SW 1271 (cell line): ENCODE measurements at places on chromosomes 6 and 20.

DNA sequence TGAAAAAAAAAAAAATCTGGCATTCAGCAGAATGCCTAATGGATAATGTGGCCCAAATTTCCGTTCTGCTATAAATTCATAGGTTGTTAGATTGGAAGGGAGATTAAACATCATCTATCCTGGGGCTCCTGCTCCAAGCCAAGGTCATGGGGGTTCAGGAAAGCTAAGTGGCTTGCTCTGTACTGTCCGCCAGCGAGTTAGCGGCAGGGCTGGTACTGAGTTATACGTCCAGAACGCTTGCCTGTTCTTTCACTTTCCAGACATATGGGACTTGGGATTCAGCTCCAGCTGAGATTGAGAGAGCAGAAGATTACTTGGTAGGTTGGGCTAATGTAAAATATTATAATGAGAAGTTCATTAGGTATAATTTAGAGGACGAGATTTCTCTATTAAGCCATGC, 858 bp downstream of the RWDD1 start:
- DNase-seq: no peak

DNA sequence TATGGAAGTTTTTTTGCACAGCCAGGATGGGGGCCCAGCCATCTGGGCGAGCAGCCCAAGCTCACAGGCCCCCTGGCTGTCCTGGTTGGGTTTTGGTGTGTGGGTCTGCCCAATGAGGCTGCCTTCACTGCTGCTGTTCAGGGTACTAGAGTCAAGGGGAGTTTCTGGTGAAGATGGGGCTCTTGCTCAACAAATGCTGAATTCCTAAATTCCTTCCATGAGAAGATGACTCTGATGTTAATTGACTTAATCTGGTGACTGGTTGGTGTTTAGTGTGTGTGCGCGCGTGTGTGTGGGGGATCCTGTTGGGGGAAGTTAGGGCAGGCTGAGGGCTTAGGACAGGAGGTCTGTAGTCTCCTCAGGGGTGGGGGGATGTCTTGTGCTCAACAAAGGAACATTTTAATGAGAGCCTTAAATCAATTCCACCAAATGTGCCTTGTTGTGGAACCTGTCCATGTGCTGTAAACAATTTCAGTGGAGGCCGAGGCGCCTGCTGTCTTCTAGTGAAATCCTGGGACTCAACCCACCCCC, 1.9 kb downstream of the PTK7 start:
- DNase-seq: no peak

- DNase-seq: no peak
These were observed 40.4 kb upstream of the CST7 start for GRCh38 chr20:24908642-24909041.

GRCh38 chr6:50720623-50721022, 7.3 kb downstream of the TFAP2D start:
- DNase-seq: no peak

DNA sequence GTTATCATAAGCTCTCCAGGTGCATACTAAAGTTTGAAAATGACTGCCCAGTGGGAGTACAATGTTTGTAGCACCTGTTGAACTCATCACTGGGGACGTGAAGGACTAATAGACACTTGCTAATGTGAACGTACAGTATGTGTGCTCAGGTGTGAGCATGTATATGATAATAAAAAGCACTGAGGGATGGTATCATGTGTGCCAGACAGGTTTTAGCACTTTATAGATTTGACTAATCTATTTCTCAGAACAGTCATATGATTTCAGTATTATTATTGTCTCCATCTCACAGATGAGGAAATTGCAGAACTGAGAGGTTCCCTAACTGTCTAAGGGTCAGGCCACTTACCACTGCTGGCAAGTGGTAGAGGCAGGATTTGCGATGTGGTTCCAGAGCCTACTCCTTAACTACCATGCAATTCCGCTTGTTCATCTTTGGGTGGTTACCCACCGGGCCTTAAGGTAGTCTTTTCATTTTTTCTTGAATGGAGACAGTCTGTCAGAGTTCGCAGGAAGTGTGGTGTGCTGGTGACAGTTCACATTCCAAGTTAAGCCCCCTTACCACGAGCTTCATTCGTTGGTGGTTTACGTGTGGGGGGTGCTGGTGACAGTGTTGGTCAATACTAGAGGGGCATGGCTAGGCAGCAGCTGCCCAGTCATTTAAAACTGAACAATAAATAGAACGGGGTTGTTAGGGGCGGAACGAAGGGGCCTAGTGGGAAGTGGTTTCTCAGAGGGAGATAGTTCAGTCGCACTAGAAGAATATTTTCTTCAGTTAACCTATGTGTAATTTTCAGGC, 46.8 kb downstream of the RREB1 start:
- DNase-seq: no peak

- no peak for DNase-seq
These were observed 292.8 kb downstream of the CLIC5 start for GRCh38 chr6:45722876-45723275.

DNA sequence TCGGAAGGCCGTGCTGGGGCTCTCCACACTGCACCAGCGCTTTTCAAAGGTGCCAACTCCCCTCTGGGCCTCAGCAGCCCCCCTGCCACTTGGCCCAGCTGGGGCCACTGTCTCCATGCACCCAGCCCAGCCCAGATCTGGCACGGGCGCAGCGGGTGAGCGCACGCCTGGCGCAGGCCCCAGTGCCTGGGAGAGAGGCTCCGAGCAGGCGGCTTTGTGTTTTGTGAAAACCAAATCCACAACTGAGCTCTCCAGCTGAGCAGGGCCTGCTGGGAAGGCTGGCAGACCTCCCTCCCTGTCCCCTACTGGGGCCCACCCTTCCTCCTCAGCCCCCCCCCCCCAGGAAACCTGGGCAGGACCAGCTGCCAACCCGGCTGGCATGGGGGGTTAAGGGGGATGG, 17.0 kb downstream of the MDGA1 start:
- no peak for DNase-seq

- no peak for DNase-seq
These were observed 52.9 kb upstream of the TAF8 start for GRCh38 chr6:41997456-41997855.

GRCh38 chr6:85408039-85408438, 41.8 kb upstream of the NT5E start:
- DNase-seq: no peak

DNA sequence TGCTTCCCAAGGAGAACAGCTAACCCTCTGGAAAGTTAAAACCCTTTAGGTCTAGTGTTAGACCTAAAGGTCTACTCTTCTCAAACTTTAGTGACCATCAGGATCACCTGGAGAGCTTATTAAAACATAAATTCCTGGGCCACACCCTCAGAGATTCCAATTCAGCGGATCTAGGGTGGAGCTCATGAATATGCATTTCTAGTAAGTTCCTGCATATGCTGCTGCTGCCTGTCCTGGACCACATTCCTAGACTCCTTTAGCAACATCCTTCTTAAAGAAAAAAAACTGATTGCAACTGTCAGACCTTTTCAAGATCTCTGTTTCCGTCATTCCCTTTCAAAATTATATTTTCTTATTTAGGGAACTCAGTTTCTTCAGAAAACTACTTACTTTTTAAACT, 31.2 kb downstream of the SNAP25 start:
- no peak for DNase-seq

- no peak for DNase-seq
These were observed 189.0 kb downstream of the NFATC2 start for GRCh38 chr20:51353491-51353890.

- no peak for DNase-seq
These were observed 196.8 kb downstream of the ATXN1 start for GRCh38 chr6:16564436-16564835.

- no peak for DNase-seq
These were observed 44.2 kb upstream of the TMEM217 start for GRCh38 chr6:37302086-37302686.

GRCh38 chr6:138307816-138308730, 69.6 kb upstream of the SMIM28 start:
- DNase-seq: no peak

DNA sequence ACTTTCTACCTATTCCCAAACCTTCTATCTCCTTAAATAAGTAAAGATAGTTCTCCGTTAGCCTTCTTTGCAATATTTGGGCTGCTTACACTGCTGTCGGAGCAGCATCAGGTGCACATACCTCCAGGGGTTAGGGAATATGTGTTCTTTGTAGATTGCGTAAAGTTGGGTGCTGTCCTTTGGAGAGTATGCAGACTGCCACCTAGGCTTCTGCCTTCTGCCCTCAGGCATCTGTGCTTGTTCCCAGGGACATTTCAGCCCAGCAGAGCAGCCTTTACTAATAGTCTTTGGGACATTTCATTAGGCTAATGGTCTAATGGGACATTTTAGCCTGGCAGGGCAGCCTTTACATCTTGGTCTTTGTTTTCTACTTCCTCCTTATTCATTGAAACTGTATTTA, 260.6 kb downstream of the TPBG start:
- DNase-seq: no peak

GRCh38 chr6:143740213-143740612, 62.4 kb downstream of the PHACTR2 start:
- DNase-seq: no peak

- DNase-seq: peak; percentile 90
These were observed 382.3 kb downstream of the CD83 start for GRCh38 chr6:14499841-14500240.

GRCh38 chr20:25369529-25369928, 21.1 kb downstream of the ABHD12 start:
- DNase-seq: no peak

DNA sequence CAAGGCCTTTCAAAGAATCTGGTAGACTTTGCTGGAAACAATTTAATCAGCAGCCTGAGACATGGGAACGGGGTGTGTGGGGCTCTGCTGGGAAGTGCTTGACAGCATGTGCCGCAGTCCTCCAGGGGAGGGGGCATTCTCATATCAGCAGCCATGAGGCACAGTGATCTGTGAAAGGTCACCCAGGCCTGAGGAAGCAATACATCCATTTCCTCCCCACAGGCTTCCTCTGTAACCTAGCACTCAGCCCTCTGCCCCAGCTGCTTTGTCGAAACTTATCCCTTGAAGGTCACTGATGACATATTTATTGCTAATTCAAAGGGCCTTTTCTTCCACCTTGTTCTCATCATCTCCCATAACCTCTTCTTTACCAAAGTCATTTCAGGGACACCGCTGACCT, 103.3 kb downstream of the TNFAIP3 start:
- no peak for DNase-seq

- DNase-seq: no peak
These were observed 38.4 kb upstream of the TAGAP start for GRCh38 chr6:159083146-159083545.

DNA sequence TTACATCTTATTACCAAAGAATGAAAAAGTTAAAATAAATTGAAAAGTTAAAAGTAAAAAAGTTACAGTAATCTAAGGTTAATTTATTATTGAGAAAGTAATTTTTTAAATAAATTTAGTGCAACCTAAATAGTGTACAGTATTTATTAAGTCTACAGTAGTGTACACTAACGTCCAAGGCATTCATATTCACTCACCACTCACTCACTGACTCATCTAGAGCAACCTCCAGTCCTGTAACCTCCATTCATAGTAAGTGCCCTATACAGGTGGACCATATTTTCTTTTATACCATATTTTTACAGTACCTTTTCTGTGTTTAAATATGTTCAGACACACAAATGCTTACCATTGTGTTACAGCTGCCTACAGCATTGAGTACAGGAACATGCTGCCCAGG, 624.7 kb upstream of the NOX3 start:
- no peak for DNase-seq

DNA sequence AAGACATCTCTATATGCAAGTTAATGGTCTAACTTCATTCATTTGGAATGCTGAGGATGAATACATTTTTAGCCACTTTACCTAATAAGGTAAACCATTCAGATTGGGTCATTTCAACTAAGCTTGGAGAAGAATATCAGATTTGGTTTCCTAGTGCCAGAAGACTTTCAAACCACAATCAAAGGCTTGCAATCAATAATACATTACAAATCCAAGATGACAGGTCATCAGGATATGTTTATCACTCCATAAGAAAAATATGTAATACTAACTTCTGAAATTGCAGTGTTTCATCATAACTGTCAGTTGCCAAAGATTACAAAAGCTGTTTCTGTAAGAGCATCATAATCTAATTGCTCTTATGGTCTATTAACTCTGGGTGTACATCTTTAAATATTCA, 654.0 kb downstream of the COL12A1 start:
- no peak for DNase-seq

DNA sequence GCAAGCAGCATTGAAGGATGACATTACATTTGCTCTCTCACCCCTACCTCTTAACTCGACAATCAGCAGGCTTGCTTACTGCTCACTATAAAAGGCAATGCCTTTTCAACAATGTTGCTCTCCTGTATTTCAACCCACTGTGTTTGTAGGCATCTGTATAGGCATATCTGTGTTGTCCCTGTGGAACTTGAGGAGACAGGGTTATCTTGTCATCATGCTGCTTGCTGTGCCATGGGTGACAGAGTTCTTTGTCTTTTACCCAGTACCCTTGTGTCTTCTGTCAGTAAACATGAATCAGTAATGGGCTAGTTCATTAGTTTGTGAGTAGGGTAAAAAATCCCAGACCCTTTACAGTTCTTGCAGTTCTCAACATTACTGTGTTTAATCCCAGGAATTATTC, 25.2 kb downstream of the PHF3 start:
- no peak for DNase-seq

DNA sequence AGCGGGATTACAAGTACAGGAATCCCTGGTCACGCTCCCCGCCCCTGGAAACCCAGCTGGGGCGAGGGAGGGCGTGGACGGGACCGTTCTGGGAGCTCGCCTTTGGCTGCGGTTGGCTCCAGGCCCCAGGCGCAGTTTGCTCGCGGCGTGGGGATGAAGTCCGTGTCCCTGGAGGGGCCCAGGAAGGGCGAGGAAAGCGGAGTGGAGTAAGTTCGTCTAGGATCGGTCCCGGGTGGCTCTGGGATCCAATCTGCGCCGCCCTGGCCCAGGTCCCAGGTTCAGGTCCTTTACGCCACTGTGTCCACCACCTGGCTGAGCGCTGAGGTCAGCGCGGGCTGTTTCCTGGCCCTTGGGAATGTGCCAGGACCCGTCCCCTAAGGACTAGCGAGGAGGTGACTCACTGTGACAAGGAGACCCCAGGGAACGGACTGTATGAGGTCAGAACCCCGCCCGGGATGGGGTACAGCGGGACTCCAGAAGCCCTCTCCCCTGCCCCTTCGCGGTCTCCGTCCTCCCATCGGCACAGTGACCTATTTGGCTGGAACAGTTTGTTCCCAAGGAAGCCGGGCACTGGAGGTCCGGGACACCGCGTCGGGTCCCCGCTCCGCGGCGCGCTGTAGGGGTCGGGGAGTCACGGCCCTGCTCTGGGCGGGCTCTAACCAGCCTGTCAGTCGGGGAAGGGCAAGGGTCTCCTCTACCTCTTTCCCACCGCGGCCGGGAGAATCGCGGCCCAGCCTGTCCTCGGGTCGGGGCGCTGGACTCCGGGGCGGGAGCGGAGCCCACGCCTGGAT, 724 bp downstream of the CDKN1A start:
- DNase-seq: peak; percentile 54

DNA sequence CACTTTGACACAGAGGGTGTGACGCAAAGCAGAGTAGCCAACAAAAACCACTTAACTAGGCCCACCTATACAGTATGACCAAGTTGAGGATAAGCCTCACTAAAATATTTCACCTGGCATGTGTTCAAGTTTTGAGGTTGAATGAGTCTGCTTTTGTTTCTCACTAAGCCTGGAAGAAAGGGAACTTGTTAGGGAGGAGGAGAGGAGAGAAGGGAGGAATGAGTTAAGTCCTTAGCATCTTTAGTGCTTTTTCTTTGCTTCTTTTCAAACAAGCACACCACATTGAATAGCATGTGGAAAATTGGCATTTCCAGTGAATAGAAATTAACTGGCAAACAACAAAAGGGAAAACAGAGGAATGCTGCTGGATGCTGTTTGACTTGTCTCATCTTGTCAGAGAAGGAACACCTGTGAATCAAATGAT, 461.9 kb downstream of the GJA1 start:
- DNase-seq: no peak
